ENCODE measurements at places on chromosomes 12 and 14.

GRCh38 chr12:40375076-40375475, 150.3 kb downstream of the LRRK2 start:
- no peak for DNase-seq

GRCh38 chr14:56244138-56244789, 126.1 kb downstream of the PELI2 start:
- DNase-seq, result no peak

- peak; percentile 100 for DNase-seq
Observed at GRCh38 chr12:124917135-124917840, 2.8 kb upstream of the UBC start.

DNA sequence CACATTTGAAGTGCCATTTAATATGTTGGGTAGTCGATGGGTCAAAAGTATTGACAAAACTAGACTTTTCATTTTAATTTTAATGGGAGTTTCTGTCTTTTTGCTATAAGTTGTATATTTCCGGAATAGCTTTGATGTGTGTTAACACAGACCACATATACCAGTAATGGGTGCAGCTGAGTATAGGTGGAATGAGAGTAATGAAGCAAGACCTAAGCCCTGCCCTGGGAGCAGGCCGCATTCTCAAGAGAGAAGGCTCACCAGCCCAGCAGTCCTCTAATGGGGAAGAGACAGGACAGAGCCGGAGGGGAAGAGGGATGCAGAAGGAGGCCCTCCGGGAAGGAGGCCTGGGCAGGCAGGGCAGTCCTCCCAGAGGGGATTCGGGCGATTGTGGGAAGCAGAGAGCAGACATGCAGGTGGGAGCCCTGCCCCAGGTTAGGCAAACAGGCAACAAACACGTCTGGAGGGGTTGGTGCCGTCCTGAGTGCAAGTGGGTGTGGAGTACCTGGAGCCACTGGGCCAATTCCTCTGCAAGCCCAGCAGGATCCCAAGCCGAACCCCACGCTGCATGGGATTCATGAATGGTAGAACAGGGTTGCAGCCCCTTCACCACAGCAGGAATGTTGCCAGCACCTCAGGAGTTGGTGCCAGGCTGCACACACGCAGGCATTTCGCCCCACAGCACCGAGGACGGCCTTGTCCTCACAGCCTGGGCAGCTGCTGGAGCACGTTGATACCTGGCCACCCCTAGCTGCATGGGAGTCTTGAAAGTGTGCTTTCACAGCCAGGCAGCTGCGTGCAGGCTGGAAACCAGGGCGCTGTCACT, 7.8 kb downstream of the CKB start:
- no peak for DNase-seq

- no peak for DNase-seq
Observed at GRCh38 chr14:30373053-30373452, 185.9 kb upstream of the G2E3 start.

DNA sequence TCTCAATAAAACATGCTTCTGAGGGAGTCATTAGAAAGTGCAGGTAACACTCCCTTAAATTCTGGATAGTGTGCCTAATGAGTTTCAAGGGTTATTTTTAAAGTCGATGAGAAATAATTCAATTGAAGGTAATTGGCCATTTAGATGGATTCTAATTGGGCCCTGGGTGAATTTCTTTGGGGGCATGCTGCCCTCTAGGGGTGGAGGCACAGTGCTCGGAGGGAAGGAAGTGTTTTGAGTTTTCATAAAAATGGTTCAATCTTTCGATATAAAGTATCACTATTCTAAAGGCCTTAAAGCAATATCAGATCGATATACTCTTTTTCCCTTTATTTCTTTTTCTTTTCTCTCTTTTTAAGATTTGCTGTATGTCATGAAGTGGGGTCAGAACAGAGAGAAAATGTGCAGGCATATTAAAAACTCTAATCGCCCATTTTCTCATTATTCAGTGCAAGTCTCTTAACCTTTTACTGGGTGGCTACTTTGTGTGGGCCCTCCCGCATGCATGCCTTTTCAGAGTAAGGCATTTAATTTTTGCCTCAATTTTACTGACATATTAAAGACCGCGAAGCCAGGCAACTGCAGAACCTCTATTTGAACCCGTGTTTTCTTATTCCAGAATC, 25.5 kb downstream of the NKX2-8 start:
- no peak for DNase-seq

- no peak for DNase-seq
Observed at GRCh38 chr14:102196902-102197230, 57.2 kb downstream of the WDR20 start.

- no peak for DNase-seq
Observed at GRCh38 chr12:114405519-114406271, at the start of gene TBX5. TBX5 (minus strand) TSS chr12:114406144; CDS start chr12:114403898, 2,246 bp downstream.

- no peak for DNase-seq
Observed at GRCh38 chr12:69405566-69405865, 46.0 kb downstream of the YEATS4 start.

All from LNCaP clone FGC (cell line).